ENCODE measurements at places on chromosomes 4 and X. TPM values are rescaled to one million over a fixed set of nuclear protein-coding genes. Genes with fewer than 3 reads are reported as not detected.

DNA sequence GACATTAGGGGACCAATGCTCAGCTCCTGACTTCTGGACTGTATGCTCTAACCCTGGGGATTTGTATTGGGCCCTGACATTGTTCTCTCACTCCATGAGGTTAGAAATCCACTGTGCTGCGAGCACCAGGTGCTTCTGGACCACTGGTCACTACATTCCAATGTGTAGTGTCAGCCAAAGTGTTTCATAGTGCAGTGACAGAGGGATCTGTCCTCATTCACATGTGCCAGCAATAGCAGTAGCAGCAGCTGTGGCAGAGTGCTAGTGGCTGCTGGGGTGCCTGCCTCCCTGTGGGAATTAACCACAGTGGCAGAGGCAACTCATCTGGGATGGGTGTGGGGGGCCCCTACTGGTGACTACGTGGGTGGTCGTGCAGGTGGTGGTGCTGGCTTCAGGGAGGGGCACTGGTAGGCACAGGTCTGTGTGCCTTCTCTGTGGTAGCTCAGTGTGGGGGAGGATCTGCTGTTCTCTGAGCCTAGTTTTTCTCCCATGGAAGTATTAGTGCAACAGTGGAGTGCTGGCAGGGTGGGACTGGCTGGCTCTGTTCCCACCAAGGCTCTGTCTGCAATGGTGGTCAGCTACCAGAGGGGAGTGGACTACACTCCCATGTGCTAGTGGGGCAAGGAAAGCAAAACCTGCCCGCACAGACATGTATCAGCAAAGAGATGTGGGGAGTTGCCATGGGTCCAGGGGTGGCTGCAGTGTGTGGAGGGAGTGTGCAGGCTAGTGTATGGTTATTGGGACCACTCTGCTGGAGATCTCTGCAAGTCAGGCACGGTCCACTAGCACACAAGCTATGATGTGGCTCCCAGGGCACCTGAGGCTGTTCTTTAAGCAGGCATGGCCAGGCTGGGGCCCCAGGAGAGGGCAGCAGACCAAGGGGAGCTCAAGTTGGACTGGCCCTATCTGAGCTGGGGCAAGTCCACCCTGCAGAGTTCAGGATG is 78.5 kb downstream of the SCLT1 start:
- DNase-seq = no peak

DNA sequence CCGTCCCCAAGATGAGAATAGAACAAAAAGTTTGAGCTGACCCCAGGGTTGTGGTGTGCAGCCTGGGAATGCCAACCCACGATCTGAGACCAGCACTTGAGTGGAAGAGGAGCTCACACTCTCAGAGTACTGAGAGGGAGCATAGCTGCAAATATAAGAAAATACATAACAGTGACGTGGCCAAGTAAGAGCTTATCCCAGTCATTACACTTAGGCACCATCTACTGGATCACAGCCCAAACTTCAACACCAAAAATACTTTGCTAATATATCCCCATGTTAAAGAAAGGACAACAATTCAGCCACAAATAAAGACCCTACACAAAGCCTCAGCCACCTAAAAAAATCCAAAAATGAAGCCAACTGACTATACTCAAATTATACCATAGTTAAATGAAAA is 33.3 kb upstream of the CXCL6 start:
- no peak for DNase-seq

GRCh38 chrX:6506444-6506843 is 28.5 kb downstream of the VCX3A start:
- no peak for DNase-seq

GRCh38 chr4:185955151-185955770 is 113.7 kb upstream of the TLR3 start:
- no peak for DNase-seq

DNA sequence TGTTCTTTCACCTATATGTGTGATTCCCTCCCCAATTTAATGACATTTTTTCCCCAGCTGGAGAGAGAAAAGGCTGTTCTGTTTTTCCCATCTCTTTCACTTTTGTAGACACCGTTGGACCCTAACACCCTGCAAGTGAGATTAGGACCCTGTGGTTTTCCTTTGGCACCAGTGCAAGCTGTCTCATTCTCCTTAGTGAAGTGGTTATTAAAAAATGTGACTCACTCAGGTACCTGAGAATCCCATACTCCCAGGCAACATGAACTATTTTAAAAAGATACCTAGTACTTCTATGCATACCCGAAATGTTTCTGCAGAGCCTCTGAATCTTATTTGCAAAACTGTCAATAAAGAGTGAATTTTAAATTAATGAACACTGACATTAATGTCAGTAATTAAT is 175.7 kb upstream of the TBC1D9 start:
- no peak for DNase-seq

Gene GRIA2
- not detected for total RNA-seq

GRCh38 chr4:76733068-76733771 is 164.7 kb downstream of the SOWAHB start:
- no peak for DNase-seq

DNA sequence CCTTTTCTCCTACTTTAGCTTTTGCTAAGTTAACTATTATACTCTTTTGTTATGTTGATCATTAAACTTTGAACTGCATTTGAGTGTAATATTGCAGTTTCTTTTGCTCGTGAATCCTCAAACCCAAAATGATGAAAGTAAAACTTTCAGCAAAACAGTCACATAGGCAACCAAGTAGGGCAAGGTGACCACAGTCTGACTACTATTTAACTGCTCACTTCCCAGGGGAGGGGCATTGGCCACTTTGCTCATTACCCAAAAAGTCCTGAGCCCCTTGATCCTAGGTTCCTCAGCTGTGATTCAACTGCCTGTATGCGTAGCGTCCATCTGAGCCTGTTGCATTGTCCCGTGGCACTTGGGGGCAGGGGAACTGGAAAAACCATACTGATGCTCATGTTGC is 17.0 kb downstream of the RBMX2 start:
- no peak for DNase-seq

Gene IL2RG
- not detected for total RNA-seq

Gene STK32B
- 16.8 TPM for total RNA-seq

GRCh38 chr4:141126769-141127168 is 6.5 kb downstream of the RNF150 start:
- no peak for DNase-seq

DNA sequence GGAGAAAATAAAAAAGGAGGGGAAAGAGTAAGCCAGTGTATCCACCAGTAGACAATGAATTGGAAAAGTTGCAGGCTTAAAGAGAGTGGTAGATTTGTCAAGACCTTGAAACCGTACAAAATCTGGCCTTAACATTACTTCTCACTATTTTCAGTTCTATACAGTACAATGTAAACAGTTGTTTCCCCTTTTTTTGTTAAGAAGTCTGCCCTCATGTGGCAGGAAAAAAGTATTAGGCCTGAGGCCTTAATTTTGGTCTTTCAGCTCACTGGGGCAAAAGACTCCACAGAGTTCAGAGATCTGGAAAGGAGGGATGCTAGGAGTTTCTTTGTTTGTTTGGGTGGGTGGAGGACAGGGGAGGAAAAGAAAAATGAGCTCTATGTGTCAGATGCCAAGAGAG is 92.8 kb upstream of the CCDC160 start:
- no peak for DNase-seq

DNA sequence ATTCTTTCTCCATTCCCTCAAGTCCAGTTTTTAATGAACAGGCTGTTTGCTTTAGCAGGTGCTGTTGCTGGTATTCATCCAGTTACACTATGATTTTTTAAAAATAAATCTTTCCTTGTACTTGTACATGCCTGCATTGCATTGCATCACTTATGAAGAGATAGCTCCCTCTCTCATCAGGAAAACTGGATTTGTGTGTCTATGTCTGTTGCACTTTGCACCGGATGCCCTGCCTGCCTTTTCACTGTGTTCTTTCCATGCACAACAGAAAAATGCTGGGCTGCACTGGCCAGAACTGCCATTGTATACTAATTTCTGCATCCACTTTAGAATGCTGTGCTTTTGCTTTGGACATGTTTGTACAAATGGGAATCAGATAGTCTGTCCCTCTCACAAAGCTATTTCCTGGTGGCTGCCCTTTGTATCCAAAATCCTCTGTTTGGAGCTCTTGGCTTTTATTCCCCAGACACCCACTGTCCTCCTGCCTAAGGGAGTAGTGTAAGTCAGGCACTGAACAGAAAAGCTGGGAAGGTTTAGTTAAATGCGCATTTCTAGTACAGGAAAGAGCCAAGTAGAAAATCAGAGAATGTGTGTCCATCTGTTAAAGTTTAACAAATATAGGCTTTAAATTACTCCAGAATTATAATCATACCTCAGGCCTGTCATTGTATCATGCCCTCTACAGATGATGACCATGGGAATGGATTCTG is 119.1 kb downstream of the MBNL3 start:
- no peak for DNase-seq

DNA sequence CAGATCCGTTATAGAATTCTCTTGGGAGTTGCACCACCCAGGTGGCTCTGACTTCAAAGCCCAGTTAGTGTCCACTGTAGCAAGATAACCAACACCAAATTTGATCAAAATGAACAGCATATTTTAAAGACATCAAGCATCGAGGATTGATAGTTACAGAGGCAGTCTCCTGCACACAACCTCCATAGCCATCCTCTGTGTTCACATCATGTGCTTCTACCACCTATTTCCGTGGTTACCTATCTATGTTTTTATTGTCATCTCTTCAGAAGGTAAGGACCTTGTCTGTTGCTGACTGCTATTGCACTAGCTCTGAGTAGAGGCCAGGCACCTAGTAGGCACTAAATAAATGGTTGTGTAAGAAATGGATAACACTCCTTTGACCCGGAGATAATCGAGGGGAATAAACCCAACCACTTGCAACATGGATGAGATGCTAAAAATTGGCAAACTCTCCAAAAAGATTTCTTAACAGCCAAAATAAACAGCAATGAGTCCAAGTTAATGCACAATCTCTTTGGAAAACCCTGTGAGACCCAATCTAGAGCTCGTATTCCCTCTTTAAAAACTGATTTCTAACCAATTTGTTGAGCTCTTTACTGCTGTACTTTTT is 14.7 kb upstream of the C1QTNF7 start:
- no peak for DNase-seq

DNA sequence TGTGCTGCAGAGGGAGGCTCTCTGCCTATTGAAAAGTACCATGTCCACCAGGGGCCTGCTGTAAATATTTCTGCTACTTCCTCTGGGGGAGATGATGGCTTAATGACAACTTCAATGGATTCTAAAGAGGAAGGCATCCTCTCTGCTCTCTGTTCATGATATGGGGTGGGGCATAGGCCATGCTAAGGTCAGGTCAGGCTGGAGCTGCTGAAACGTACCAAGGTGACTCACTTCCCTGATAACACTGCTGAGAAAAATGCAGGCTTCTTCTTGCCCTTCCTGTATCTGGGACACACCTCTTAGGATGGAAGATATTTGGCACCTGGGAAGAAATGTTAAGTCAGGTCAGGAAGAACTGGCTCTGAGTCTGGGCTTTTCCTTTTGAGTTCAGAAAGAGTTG is 31.5 kb downstream of the HS3ST1 start:
- DNase-seq = no peak

Gene GYPB
- total RNA-seq = not detected

DNA sequence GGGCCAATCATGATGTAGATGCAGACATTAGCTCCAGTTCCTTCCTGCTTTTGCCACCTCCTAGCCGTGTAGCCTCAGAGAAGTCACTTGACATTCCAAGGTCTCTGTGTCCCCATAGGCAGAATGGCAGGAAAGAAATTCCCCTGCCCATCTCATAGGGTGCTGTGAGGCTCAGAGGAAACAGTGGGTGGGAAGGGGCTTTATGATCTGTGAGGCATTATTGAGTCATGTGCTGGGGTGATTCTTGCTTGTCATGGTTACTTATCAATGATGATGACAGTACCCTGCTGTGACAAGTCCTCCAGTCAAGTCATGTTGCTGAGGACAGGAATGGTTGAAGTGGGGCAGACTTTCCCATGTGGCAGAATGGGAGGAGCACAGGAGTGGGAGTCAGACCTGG is 63.7 kb downstream of the MSX1 start:
- no peak for DNase-seq

DNA sequence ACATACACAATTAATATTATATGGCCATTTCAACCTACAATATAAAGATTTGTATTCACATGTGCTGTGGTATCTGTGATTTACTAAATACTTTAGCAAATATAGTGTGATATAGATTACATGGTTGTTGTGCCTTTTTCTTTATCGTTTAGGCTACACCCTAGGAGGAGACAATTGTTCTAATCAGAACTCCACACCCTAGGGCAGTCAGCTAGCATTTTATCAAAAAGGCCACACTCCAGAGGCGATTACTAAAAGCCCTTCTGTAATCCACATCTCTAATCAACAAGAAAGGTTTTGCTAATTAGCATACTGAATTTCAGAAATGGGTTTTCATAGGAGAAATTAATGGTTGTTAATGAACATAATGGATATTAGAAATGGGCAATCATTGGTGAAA is 319.5 kb upstream of the NOCT start:
- DNase-seq = no peak

GRCh38 chr4:128468123-128468989 is 180.7 kb upstream of the PGRMC2 start:
- peak; percentile 85 for DNase-seq

Gene TKTL2
- total RNA-seq = not detected

GRCh38 chr4:189436207-189436606 is 504.5 kb upstream of the FRG1 start:
- no peak for DNase-seq
